ENCODE measurements at places on chromosomes 4 and X. TPM values are rescaled to one million over a fixed set of nuclear protein-coding genes. Genes with fewer than 3 reads are reported as not detected.

Gene MAGED4B
- 175 TPM for total RNA-seq

DNA sequence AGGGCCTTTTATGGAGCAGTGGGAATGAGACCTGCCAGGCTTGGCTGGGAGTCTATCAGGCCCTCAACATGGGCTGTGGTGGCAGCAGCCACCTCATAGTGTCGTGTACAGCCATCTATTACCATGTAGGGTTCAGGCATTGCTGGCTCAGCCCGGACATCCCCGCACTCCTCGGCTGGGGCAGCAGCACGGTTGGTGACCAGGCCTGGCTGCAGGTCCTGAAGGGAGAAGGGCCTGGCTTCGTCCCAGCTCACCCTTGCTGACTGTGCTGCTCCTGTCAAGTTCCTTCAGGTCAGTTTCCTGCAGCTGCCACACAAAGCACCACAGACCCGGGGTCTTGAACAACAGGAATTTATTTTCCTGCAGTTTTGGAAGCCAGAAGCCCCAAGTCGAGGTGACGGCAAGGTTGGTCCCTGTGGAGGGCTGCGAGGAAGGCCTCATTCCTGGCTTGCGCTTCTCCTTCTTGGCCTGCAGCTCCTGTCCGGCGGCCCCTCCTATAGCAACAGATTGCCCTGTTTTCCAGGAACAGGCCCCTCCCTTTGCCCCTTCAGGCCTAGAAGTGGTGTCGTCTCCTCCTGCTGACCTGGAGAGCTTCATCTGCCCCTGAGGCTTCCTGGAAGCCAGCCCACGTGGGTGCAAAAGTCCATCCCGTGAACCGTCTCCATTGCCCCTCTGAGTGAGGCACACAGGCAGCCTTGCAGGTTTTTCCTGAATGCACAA lies 25.2 kb upstream of the SORCS2 start:
- DNase-seq = no peak

DNA sequence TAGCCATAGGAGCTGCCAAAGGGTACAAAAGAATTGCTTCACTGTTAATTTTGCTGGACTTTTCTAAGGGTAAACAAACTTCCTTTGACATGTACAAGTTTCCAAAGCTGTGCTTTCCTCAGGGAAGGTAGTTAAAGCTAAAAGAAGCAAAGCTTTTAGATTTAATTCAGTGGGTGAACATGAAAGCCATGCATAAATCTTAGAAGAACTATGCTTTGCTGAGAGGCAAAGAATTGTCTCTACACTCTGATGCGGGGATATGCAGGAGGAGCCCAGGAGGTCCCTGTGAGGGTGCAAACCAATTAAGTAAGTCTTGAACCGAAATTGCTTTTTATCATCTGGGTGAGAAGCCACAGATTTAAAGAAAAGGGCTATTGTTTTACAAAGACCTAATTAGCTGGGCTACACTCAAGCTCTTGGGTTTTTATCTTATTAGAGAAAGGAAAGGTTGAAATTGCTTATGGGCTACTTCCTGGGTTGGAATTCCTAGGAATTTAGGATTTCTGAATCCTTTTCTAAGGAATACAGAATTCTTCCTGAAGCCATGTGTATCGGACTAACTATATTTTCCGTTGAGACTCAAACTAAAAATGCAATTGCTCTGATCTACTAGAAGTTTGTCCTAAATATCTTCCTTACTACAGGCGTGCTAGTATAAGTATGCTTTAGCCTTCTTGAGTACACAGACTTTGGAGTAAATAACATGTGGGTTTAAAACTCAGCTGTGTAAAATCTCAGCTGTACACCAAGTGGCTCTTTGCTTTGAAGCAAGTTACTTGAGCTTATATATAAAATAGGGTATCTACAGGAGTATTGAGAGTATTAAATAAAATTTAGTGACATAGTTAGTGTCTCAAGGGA lies 188.4 kb upstream of the ANK2 start:
- DNase-seq = no peak

Gene KIAA1210
- not detected for total RNA-seq

DNA sequence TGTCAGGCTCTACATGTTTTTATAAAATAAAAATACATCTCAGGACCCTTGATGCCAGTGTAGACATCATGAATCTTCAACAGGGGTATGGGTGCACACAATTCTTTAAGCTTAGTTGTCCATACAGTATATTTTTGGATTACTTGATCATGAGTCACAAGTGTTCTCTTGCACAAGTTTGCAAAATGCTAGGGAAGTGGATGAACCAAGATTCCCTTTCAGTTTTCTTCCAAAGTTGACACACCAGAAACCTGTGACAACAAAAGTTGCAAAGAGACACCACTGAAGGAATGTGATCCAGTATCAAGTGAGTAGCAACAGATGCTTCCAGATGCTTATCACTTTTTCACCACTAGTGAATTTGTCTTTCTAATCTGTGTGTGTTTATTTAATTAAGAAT lies 1021.2 kb downstream of the PCDH7 start:
- no peak for DNase-seq

GRCh38 chr4:184933311-184933710 lies 85.0 kb upstream of the HELT start:
- no peak for DNase-seq
